ENCODE measurements at places on chromosomes 16 and 17.

DNA sequence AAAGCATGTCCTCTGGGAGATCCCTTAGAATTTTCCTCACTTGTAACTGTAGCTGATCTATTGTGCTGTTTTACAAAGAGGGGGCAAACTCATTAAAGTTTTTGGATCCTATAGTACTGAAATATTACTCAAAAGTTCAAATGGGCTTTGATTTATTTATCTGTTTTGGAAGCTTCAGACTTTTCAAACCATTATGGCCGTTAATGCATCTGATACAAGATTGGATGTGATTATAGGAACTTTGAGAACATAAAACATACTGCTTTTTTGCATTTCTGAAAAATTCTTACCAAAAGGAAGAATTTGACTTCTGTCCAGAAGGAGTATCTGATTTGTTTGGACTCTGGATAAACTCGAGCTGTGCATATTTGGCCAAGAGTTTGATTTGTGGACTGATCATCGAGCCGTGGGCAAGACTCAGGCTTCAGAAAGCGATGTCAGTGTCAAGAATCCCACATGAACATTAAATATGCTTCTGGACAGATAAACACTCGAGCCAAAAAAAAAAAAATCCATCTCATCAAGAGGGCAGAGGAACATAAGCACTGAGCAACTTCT, 8.2 kb upstream of the MARCHF10 start:
- no peak for DNase-seq

DNA sequence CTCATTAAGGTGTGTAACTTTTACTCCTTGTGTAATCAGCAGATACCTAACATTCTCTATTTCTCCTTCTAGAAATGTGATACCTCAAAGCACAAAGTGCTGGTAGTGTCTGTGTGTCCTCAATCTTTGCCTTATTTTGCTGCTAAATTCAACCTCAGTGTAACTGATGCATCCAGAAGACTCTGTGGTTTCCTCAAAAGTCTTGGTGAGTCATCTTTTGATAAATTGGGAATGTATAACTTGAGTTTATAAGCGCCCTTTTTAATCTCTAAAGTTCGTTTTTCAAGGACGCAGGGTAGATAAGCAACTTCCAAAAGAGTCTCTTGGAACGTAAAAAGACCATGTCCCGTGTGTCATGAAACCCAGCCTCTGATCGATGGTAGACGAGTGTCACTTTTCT, 10.2 kb downstream of the NARF start:
- no peak for DNase-seq

DNA sequence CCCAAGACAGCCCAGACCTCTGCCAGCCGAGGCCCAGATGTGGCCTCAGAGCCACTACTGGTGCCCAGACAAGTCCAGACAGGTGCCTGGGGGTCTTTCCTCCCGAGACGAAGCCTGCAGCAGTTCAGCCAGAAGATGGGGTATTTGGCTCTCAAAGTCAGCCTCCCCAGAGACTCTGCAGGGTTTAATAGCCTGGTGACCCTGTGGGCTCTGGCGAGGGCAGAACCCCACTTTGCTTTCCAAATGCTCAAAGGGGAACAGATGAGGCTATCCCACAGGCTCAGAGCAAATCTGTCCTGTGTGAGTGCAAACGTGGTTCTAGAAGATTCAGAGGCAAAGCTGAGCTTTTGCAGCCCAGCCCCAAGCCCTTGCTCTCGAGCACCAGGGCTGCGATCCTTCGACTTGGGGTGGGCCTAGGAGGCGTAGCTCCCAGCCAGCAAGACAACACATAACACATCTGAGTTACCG, 236.0 kb downstream of the MRTFB start:
- DNase-seq, result no peak

DNA sequence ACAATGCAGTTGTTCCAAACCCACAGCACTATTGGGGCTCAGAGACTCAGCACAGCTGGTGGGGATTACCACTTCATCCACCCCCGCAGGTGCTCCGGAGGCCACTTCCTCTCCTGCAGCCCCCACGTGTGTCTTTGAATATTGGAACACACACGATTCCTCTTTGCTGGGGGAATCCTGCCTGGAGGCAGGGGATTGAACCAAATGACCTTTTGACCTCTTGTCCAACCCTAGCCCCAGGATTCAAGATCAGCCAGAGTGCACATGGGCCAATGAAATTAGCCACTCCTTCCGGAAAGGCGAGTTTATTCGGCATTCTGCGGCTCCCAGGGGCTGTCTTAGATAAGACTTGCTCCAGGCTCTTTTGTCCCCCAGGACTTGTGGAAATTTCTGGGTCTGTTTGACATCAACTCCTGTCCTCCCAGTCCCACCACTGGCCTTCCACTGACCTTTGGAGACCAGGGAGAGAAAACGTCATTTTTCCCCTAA, 350.2 kb downstream of the FOXL1 start:
- no peak for DNase-seq

All from posterior cingulate gyrus (tissue), 11 donors.